ENCODE measurements at places on chromosomes 1 and 21. TPM values are rescaled to one million over a fixed set of nuclear protein-coding genes. Genes with fewer than 3 reads are reported as not detected.

DNA sequence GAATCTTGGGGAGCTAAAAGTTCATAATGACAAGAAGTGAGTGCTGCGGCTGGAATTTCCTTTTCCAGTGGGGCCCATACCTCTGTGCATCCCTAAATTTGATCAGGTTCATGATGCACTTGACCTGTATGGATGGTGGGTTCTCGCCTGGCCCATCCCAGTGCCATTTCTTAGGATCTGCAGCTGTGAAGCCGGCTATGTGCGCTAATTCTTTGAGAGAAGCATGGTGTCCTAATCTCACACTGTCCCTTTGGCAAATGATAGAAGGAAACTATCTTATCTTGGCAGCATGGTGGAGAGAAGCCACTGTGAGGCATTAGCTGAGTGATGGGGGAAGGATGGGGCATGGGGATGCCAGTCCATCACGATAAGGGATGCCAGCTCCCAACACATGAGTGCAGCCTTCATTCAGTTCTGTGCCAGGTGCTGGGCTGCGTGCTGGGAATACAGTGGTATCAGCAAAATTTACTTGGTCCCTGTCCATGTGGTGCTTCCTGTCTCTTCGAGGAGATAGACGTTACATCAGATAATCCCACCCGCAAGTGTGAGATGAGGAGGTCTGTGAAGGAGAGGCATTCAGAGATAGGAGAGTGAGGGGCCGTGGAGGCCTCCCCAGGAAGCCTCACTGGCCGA, 30.5 kb downstream of the STUM start:
- no peak overlapping the region for H3K4me3 ChIP-seq
- H3K27ac ChIP-seq, result no peak overlapping the region
- H3K4me1 ChIP-seq, result no peaks in the 10 kb centered on the region
- no peaks in the 10 kb centered on the region for H3K27me3 ChIP-seq

ZMYM4 gene
- total RNA-seq, result 133 TPM

RNF115 gene
- 19.3 TPM for total RNA-seq

- no peaks in the 10 kb centered on the region for H3K4me1 ChIP-seq
- DNase-seq, result no peak
- H3K27me3 ChIP-seq, result no peaks in the 10 kb centered on the region
- no peak overlapping the region for H3K27ac ChIP-seq
- no peaks in the 10 kb centered on the region for H3K36me3 ChIP-seq
These were observed 338.1 kb upstream of the LYPLAL1 start for GRCh38 chr1:218835609-218836008.

DNA sequence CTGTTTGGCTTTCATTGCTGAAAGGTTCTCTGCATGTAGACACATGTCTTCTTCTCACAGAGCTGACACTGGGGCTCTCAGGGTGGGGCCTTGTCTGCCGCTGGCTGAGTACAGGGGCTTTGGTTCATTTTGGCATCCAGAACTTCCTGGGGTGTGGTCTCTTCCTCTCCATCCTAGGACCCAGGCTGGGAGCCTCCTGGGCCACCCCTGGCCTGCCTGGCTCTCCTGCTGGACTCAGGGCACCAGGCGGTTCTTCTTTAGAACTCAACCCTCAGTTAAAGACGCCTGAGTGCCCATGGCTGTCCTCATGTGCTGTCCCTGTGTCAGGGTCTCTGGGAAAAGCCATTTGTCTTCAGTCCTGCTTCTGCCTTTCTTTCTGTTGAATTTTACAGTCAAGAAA, 5.5 kb upstream of the KRTAP10-5 start:
- no peak for DNase-seq
- H3K27ac ChIP-seq, result no peak overlapping the region
- H3K36me3 ChIP-seq, result no peaks in the 10 kb centered on the region

CNIH3 gene
- total RNA-seq, result 7.0 TPM

GRCh38 chr1:20867062-20867461, 80.0 kb upstream of the HP1BP3 start:
- no peaks in the 10 kb centered on the region for H3K27me3 ChIP-seq
- H3K36me3 ChIP-seq, result peaks cover 51% of the 10 kb centered on the region
- no peak for DNase-seq
- no peak overlapping the region for H3K4me3 ChIP-seq

All from endodermal cell (in vitro differentiated cells).